ENCODE measurements at places on chromosomes 5 and 9.

- DNase-seq: no peak
Measured at GRCh38 chr5:58407042-58407719, 52.7 kb downstream of the PLK2 start.

DNA sequence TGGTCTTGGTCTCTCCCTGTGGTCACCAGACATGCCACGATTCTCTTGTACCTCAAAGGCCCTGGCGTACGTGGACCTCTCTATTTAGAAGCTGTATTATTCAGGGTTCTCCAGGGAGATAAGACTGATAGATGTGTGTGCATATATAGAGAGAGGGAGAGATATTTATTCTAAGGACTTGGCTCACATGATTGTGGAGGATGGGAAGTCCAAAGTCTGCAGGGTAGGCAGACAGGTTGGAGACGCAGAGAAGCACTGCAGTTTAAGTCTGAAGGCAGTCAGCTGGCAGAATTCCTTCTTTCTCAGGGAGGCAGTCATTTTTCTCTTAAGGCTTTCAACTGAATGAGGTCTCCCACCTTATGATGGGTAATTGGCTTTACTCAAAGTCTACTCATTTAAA is 16.3 kb downstream of the C9orf57 start:
- DNase-seq: no peak

GRCh38 chr5:170495825-170496661 is 7.8 kb upstream of the KCNIP1 start:
- DNase-seq: no peak

DNA sequence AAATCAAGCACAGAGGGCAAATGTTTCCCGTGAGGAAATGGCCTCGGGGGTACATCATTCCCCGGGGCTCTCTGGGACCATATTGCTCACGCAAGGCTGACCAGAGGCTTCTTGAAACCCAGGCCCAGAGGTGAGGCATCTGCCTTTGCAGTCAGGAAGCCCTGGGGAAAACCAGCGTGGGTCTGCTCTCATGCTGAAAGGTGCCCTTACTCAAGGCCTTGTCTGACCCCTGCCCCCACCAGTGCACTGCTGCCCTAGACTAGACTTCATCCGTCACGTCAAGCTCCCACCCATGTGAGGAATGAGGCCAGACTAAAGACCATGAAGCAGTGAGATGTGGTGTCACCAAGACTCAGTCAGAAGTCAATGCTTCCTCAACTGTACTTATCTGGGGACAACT is 66.1 kb downstream of the PAX5 start:
- DNase-seq: no peak

DNA sequence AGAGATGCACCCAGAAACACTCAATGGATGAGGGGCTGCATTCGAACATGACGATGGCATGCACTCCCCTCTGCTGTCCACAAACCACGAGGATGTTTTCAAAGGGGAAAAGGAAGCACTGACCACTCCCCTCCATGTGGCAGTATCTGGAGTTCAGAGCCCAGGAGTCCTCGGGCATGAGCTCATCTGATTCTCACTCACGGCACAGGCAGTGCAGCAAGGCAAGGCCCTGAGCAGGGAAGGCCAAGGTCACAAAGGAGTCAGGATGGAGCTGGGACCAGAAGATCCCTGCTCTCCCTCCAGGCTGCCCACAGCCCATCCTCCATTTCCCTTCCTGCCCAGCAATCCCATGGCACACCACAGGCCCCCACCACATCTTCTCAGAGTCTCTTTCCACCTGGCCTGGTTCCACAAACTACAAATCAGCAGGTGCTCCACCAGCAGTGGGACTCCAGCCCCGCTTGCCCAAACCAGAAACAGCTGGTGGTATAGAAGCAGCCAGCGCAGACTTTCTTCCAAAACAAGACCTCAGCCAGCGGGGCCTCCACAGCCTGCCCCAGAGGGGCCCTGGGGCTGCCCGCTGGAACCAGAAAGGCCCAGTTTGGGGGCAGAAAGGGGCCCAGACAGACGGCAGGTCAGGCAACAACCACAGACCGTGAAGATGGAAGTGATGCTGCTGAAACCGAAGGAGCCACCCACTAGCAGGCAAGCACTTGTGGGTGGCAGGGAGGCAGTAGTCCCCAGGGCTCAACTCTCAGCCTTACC is 12.2 kb downstream of the TNIP1 start:
- no peak for DNase-seq

- DNase-seq: no peak
Measured at GRCh38 chr5:171651102-171651501, 134.5 kb upstream of the SMIM23 start.

DNA sequence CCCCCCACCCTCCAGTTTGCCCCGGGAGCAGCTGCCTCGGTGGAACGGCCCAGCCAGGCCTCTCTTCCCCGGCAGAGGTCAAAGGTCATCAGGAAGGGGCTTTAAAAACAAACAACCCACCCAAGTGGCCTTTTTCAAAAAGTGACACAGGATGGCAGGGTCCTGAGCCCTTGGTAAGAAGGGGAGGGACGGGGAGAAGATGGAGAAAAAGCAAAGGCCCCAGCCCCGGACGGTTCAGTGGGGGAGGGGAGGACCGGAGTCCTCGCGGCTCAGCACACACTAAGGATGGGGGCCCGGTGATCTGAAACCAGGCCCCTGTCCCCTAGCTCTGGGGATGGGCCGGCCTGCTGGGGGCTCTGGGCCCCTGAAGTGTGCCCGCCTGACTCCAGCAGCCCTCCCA is 1.1 kb downstream of the PRRX2 start:
- no peak for DNase-seq

DNA sequence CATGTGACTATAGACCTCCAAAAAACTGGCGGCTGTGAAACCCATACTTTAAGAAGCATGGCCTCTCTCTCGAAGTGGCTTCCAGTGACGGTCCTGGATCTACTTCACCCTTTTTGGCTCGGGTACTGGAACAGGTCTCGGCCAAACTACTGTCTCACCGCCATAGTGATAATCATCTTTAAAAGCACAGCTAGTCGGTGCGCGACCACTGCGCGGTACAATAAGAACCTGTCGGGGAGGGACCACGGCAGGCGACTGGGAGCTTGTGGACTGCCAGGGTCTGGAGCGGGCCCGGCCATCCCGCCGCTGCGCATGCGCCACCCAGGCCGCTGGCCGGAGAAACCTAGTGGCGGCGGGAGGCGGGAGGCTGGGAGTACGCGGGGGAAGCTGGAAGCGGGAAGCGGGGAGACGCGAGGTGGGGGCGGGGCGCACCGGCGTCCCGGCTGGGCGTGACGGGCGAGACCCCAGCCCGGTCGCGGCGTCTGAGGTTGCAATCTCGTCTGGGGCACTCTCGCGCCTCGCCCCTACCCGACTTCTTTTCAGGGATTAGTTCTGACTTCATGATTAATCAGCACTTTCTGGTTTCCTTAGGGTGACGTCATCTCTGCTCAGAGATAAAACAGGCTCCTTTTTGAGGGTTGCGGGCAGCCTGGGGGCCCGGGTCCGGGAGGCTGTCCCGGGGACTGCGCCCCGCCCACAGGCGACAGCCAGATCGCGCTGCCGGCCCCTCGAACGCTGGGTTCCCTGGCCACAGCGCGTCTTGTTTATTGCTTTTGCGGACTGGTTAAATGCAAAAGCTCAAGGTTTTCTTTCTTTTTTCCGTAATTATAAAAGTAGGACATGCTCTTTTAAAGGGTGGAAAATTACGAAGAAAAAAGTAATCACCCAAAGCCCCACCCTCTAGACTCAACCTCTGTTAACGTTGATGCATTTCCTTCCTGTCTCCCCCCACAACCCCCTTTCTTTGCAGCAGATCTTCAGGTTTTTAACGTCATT is 266.8 kb downstream of the CWC27 start:
- peak; percentile 88 for DNase-seq

DNA sequence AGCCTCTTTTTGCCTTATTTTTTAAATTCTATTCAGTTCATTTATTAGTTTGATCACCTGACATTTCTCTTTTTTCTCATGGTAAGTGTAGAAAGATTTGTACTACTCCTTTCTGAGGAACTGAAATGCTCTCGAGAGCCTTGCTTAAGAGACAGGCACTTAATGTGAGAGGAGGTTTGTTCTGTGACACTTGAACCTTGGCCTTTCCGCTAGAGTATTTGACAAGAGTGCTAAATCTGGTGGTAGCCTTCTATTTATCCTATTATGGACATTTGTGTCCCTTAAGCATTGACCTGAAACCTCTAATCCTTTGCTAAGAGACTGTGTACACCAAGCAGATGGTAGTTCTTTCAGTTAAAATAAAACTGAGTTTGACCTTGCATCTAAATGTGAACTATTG is 805.0 kb upstream of the PTPRD start:
- no peak for DNase-seq

DNA sequence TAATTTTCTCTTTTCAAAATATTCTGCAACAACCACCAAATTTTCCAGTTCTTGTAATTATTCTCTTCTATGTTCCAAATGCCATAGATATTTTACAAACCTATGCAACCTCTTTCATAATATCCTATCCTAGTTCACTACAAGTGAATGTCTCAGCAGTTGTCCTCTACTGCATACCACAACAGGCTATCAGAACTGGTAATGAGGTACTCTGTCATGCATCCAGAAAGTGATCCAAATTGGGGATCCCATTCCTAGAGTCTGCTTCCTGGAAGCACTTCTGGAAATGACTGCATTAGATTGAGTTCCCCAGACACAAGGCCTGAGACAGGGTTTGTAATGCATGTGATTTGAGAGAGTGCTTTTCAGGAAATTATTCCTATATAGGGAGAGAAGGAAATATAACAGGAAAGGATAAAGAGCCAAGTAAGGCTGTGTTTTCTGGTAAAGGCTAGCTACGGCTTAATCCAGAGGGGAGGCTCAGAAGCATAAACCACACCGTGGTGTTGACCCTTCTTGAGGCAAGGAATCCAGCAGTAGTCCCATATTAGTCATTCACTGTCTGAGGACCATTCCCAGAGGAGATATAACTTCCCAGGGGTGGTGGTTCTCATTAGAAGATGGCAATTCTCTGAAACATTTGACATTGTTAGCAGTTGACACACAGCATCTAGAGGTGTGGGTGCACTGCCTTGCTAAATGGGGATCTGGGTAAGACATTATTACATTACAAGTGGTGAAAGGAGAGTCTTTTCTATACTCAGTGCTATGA is 80.3 kb upstream of the FST start:
- DNase-seq: no peak

GRCh38 chr5:100903039-100903887 is at the start of gene ST8SIA4:
Gene ST8SIA4 (minus strand): TSS chr5:100903282. CDS start chr5:100902955, 327 bp downstream.
- DNase-seq: peak; percentile 79

- DNase-seq: peak; percentile 56
Measured at GRCh38 chr9:82721593-82721992, 341.3 kb downstream of the RASEF start.

DNA sequence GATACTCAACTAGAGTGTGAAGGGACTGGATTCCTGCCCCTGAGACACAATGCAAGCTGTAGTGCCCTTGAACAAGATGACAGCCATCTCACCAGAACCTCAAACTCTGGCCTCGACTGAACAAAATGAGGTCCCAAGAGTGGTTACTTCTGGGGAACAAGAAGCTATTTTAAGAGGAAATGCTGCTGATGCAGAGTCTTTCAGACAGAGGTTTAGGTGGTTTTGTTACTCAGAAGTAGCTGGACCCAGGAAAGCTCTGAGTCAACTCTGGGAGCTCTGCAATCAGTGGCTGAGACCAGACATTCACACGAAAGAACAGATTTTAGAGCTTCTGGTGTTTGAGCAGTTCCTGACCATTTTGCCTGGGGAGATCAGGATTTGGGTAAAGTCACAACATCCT is 2.4 kb downstream of the ZNF483 start:
- DNase-seq: no peak

- DNase-seq: no peak
Measured at GRCh38 chr5:148957591-148958202, 105.2 kb downstream of the SH3TC2 start.

GRCh38 chr9:27671636-27672035 is 98.4 kb upstream of the C9orf72 start:
- no peak for DNase-seq

All from putamen (tissue), 1 donor.